ENCODE measurements at places on chromosomes 3 and 15. TPM values are rescaled to one million over a fixed set of nuclear protein-coding genes. Genes with fewer than 3 reads are reported as not detected.

The TEX264 gene
- total RNA-seq, result 70.1 TPM

The TERC gene
- total RNA-seq, result 0.24 TPM

The BNC1 gene
- total RNA-seq, result 0.65 TPM

The GAP43 gene
- 0.07 TPM for total RNA-seq

The NTRK3 gene
- total RNA-seq, result 24.5 TPM

The SCAANT1 gene
- not detected for total RNA-seq

The LRRC49 gene
- total RNA-seq, result 5.7 TPM

The SLC12A8 gene
- total RNA-seq, result 2.3 TPM

The SPATA12 gene
- 0.29 TPM for total RNA-seq

The SEMA3G gene
- 0.06 TPM for total RNA-seq

The PROK2 gene
- not detected for total RNA-seq

The CKMT1A gene
- 3.3 TPM for total RNA-seq

The CA12 gene
- 187 TPM for total RNA-seq
